ENCODE measurements at places on chromosomes 2 and 18. TPM values are rescaled to one million over a fixed set of nuclear protein-coding genes. Genes with fewer than 3 reads are reported as not detected.

IL36RN gene
- polyA plus RNA-seq, result not detected

NT5DC4 gene
- 0.09 TPM for polyA plus RNA-seq

MAP3K19 gene
- polyA plus RNA-seq, result not detected

ANXA4 gene
- polyA plus RNA-seq, result 27.1 TPM

WDR7 gene
- 8.9 TPM for polyA plus RNA-seq

DRC1 gene
- polyA plus RNA-seq, result 0.16 TPM

SCN3A gene
- 0.53 TPM for polyA plus RNA-seq

FZD7 gene
- polyA plus RNA-seq, result 24.4 TPM

TLK1 gene
- polyA plus RNA-seq, result 19.0 TPM
